ENCODE measurements at places on chromosomes 5 and 9.

- DNase-seq: no peak
Observed at GRCh38 chr9:116394894-116395698, 241.5 kb downstream of the PAPPA start.

DNA sequence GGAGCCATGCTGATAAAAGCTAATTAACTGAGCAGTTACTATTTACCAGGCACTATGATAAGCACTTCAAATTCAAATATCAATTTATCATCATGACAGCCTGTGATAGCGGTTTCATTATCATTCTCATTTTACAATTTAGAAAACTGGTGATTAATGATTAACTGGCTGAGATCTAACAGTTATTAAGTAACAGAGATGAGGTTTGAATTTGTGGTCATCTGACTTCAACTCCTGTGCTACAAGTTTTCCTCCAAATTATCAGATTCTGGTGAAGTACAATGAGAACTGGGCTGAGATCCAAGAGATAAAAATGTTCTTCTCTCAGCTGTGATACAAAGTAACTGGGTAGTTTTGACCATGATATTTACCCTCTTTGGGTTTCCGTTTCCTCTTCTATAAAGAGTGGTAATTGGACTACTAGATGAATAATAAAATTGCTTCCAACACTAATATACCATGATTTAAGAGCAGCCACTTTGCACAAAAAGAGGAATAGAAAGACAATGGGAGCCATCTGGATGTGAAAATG lies 74.5 kb upstream of the CCNG1 start:
- no peak for DNase-seq

GRCh38 chr9:127919253-127919815 lies 2.5 kb upstream of the ST6GALNAC4 start:
- DNase-seq: peak; percentile 59

DNA sequence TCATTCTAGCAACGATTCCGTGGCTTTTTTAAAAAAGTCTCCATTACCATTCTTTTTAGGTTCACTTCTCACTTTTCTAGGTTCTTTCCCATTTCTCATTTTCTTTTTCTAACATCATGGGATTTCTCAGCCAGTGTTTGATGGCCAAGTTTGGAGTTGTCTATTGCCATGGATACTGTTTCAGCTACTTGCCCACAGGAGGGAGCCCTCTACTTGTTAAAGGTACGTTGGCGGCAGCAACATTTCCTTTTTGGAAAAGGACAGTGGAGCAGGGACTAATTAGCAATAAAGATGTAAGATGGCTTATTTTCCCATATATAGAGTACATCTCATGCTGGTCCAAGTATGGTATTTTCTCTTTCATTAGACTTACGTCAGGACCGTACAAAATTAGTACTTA lies 2257.5 kb upstream of the C9orf72 start:
- DNase-seq: no peak

DNA sequence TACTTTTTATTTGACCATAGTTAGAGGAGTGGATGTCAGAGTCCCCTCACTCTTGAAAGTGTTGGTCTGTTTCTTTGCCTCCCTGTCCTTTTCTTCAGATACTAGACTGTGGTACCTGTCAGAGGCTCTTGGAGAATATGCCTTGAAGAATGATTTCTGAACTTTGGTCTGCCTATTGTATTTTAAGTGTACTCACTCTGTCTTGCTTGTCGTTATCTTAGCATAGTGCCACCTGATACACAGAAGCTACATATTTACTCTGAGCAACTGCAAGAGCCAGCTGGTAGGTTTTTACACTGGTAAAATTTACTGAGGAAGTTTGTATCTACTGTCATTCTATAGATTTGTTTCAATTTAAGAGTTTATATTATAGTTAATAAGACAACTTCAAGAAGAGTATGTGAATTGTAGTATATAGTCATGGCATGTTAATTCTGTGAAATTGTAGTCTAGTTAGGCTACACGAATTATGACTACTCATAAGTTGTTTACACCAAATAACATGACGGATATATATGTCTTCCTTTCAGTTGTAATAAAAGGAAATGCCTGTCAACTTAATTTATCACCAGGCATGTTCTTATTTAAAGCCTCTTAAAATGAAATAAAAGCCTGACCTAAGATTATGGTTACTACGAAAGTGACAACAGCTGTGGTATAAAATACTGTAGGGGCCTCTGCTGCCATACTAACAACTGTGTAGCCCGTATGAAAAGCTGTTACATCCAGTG lies 201.7 kb downstream of the KDM4C start:
- no peak for DNase-seq

DNA sequence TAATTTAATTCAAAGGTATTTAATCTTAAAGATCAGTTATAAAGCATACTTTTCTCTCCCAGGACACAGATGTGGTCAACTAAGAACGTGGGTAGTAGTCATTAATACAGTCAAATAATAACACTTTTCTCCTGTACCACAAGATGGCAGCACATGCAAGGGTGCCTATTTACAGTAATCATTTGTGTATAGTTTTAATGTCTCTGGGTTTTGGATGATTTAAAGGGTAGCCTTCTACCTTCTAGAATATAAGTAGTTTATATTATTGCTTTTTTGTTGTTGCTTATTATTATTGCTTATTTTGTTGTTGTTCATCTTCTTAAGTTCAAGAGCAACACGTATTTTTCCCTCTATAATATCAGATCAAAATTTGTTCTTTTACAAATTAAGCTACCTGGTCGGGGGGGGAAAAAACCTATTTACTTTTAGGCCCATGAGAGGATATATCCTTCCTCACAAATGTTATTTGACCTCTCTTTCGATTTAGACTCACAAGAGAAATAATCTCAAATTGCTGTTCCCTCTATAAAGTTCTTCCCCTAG lies 59.6 kb upstream of the SLC27A6 start:
- DNase-seq: peak; percentile 3

DNA sequence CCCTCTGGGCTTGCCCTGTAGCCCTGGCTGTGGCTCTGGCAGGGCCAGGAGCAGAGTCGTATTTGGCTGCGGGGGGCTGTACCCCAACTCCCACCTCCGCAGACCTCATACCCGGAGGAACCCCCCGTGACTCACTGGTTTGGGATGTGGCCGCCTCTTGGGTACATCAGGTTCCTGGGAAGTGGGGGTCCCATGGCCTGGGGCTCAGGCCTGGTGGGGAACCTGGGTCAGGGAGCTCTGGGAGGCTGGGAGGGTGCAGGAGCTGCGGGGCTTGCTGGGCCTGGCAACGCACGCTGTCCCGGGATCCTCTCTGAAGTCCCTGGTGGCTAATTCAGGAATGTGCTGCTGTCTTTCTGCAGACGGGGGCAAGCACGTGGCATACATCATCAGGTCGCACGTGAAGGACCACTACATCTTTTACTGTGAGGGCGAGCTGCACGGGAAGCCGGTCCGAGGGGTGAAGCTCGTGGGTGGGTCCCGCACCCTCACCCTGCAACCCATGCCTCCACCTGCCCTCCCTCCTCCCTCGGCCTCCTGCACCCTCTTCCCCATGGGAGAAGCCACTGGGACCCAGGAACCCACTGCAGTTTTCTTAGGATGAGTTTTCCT lies 2.4 kb downstream of the LCN1 start:
- no peak for DNase-seq

- DNase-seq: no peak
Observed at GRCh38 chr5:82925061-82925411, 152.2 kb downstream of the TMEM167A start.

DNA sequence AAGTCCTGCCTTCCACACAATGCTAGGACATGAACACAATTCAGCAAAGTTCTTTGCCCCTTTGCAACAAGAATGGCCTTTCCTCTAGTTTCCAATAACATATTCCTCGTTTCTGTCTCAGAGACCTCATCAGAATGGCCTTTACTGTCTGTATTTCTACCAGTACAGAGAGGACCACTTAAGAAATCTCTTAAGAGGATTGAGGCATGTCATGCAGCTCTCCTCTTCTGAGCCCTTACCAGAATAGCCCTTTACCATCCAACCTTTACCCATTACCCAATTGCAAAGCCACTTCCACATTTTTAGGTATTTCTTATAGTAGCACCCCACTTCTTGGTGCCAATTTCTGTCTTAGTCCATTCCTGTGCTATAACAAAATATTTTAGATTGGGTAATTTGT lies 20.3 kb downstream of the TNPO1 start:
- DNase-seq: no peak

DNA sequence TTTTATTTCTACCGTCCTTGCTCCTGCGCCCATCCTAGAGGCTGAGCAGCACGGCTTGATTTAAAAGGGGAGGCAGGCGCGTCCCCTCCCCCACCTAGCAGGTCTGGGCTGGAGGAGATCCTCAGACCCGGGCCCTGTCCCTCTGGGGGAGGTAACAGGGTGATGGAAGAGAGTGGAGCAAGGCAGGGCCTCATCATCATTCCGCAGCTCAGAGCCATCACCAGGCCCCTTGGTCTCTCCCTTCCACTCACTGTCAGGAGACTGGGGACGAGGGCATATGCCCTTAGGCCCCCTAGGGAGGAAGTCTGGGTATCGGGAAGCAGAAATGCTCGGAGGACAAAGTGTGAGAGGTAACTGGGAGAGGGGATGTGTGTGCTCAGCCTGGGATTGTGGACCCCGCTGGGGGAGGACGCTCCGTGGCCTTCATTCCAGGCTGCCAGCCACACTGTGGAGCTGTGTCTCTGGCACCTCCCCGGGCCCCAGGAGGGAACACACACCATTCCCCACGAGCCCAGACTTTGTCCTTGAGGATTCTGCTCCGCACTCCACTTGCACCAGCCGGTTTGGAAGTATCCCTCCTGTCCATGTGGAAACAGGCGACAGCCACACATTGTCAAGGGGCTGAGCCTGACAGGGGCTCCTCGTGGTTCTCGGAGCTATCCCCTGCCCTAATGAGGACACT lies 761 bp downstream of the REEP2 start:
- DNase-seq: no peak

DNA sequence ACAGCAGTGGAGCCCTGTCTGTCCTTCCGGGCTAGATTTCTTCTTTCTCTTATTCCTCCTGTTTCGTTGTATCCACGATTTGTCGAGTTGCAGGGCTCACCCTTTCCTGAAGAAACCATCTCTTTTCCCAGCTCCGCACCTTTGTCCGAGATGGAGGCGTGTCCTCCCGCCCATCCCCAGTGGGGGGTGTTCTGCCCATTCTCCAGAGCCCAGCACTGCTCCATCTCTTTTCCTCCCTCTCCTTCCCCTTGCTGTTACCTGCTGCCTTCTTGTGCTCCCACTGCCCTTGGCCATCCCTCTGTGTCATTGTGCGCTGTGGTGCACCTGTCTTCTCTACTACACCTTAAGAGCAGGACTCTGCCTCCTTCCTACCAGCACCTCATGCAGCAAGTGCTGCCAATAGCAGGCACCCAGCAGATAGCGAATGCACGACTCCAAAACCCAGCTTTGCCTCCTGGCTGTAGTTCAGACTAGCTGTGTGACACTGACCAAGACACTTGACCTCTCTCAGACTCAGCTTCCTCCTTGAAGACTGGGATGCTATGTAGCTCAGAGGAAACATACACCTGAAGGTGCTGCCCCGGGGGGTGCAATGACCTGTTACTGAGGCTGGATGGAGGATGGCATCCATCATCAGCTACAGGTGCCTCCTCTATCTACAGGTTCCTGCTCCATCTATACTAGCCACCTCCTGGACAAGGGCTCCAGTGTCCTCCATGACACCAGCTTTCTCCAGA lies 8.9 kb downstream of the OR13J1 start:
- no peak for DNase-seq

GRCh38 chr5:40490464-40491111 lies 189.1 kb upstream of the PTGER4 start:
- no peak for DNase-seq

DNA sequence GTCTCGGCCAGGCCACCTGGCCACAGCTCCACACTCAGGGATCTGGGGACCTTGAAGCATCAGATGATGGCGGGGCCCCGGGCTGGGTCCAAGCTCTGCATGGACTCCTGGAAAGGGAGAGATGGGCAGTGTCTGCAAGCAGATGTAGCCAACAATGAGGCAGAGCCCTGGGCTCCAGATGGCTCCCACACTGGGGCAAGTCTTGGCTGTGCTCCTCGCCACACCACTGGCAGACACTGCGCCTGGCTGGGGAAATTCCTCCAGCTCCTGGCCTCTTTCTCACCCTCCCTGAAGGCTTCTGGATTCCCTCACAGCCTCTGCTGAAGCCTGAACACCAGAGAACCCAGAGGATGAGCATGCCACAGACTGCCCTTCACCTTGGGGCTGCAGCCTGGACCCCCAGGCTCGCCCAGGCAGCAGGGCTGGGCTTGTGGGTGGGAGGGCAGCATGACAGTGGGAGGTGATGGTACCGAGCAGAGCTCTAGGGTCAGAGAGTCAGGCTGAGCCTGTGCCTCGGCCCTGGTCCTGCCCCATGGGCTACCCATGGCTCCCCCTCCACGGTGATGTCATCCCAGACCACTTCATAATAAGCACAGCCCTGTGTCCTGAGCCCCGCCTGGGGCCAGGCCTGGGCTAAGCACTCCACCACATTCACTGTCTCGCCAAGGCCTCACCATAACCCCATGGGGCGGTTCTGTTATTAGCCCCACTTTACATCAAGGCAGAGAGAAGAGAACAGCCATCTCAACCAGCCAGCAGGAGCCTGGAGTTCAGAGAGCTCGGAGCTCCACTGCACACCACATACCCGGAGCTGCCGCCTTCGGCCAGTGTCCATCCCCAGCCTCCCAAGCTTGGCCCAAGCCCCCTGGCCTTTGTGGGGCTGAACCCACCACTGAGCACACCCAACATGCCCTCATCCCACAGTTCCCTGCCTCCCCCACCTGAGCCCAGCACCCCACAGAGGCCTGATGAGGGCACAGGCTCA lies 62.2 kb upstream of the ADAMTS2 start:
- no peak for DNase-seq

DNA sequence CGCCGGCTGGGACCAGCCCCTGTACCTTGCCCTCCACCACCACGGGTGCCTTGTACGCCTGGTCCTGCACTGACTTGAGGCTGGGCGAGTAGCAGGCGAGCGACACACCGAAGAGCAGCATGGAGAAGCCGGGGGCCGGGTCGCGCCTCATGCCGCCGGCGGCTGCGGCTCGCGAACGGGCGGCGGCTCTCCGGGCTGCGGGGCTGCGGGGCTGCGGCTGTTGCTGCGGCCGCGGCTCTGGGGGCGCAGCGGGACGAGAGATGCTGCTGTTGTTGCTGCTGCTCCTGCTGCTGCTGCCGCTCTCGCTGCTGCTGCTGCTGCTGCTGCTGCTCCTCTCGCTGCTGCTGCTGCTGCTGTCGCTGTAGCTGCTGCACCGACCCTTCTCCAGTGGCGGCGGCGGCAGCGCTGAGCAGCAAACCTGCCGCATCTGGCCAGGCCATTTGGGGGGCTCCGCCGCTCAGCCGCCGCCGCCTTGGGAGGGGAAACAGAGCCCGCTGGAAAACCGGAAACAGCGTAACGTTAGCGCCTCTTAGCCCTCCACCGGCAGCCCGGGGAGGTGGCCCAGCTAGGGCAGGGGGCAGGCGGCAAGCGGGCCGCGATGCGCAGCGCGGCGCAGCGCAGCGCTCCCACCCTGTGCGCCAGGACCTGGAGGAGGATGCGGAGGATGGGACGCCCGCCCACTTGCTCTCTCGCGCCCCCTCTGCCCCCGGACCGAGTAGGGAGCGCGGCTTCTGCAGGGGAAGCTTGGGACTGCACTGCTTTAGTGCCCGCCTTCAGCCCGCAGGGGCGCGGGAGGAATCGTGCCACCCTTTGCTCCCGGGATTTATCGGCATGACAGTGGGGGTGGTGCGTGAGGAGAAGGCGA lies at the start of gene NRG2:
NRG2 (minus strand) TSS at position 657 of the 865 bp plus-strand sequence.
- DNase-seq: peak; percentile 40

- DNase-seq: no peak
Observed at GRCh38 chr9:82369251-82369945, 380.8 kb downstream of the SPATA31D1 start.
